Mesothelial cell of epicardium (in vitro differentiated cells): ENCODE measurements at places on chromosomes 7 and 10. TPM values are rescaled to one million over a fixed set of nuclear protein-coding genes. Genes with fewer than 3 reads are reported as not detected.
A peak's percentile ranks its signal among the peaks of the same experiment; 100 is the strongest.

- H3K27ac ChIP-seq = no peak overlapping the region
- H3K36me3 ChIP-seq = peaks cover 32% of the 10 kb centered on the region
- peaks cover 19% of the 10 kb centered on the region for H3K4me1 ChIP-seq
- H3K4me3 ChIP-seq = peak overlapping the region; percentile 74
- no peak for DNase-seq
Measured at GRCh38 chr7:728602-729001, 1.5 kb upstream of the PRKAR1B start.

CPVL gene
- 10.7 to 11.4 TPM (median 11.1 TPM) in 3 replicates for total RNA-seq

FBXL13 gene
- 3.6 to 4.7 TPM (median 3.8 TPM) in 3 replicates for total RNA-seq

- H3K27ac ChIP-seq = no peak overlapping the region
- H3K4me3 ChIP-seq = no peak overlapping the region
- no peak for DNase-seq
- no peaks in the 10 kb centered on the region for H3K27me3 ChIP-seq
- peaks cover 6% of the 10 kb centered on the region for H3K36me3 ChIP-seq
- H3K4me1 ChIP-seq = no peaks in the 10 kb centered on the region
Measured at GRCh38 chr7:158617737-158618128, 30.1 kb upstream of the PTPRN2 start.

- no peaks in the 10 kb centered on the region for H3K4me1 ChIP-seq
- DNase-seq = no peak
- no peak overlapping the region for H3K4me3 ChIP-seq
- H3K27ac ChIP-seq = no peak overlapping the region
Measured at GRCh38 chr7:156401617-156402016, 239.0 kb upstream of the RNF32 start.

FAM180A gene
- not detected in 3 replicates for total RNA-seq

DNA sequence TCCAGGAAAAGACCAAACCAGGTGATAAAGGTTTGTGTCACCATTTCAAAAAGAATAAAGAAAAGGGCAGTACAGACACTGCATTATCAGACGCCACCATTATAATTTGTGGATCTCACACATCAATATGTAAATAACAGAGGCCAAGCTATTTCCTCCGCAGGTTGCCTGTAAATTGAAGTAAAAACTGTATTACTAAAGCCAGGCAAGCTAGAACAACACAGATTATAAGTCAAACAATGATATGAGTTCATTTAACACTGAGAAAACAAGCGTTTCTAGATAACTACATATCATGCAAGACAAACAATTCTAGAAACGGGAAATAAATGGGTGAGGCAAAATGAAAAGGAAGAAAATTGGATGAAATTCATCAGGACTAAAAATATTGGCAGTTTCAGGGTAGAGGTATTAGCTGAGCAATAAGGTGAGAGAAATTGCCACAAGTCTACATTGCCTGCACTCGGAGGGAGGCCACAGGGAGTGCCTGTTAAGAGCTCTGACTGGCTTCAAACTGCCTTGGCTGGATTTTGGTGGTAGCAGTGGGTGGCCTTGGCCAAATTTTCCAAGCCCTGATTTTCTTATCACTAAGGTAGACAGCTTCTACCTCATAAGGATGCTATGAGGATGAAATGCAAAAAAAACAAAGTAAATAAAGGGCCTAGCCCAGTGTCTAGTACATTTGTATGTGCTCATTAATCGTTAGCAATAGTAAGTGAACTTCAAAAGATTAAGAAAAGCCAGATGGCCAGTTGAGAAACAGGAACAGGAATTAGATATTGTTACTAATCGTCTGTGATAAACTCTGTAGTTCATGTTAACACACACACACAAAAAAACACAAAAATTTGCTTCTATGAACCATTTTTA is 240.0 kb upstream of the NFE2L3 start:
- no peak overlapping the region for H3K4me3 ChIP-seq
- H3K4me1 ChIP-seq = peaks cover 19% of the 10 kb centered on the region
- no peak overlapping the region for H3K27ac ChIP-seq
- H3K36me3 ChIP-seq = no peaks in the 10 kb centered on the region

- no peak for DNase-seq
- no peaks in the 10 kb centered on the region for H3K27me3 ChIP-seq
- peaks cover 11% of the 10 kb centered on the region for H3K36me3 ChIP-seq
- H3K4me1 ChIP-seq = peaks cover 14% of the 10 kb centered on the region
- no peak overlapping the region for H3K4me3 ChIP-seq
Measured at GRCh38 chr7:823649-824048, 8.6 kb upstream of the SUN1 start.

DNA sequence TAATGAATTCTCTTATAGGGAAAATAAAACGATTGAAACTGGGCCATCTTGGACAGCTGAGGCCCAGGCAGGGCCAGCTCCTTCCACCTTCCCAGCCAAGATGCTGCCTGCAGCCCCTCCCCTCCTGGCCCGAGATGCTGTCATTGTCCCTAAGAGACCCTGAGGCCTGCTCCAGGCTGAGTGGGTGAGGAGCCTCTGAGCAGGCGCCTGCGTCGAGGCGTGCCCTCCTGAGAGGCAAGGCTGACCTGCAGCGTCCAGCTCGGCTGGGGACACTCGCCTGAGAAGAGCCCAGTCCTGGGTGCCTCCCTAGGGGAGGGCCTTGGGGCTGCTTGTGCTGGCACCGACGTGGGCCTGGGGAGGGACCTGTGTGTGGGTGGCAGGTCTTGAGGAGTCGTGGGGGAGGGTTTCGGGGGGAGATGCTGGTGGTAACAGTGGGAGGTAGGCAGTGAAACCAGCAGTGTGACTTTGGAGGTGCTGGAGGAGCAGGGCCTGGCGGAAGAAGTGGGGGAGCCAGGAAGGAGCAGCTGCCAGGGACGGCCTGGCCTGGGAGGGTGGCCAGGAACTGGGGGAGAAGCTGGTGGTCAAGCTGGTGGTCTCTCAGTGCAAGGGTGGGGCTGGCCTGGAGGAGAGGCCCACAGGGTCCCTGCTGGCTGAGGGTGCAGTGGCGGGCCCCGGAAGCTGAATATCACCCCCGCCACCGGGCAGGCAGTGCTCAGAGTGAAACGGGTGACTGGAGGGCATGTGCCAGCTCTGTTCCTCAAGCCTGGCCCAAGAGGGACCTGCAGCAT is 7.9 kb downstream of the GPR146 start:
- no peak for DNase-seq
- H3K27ac ChIP-seq = no peak overlapping the region
- H3K4me3 ChIP-seq = no peak overlapping the region
- no peaks in the 10 kb centered on the region for H3K36me3 ChIP-seq
- peaks cover 2% of the 10 kb centered on the region for H3K4me1 ChIP-seq

DNA sequence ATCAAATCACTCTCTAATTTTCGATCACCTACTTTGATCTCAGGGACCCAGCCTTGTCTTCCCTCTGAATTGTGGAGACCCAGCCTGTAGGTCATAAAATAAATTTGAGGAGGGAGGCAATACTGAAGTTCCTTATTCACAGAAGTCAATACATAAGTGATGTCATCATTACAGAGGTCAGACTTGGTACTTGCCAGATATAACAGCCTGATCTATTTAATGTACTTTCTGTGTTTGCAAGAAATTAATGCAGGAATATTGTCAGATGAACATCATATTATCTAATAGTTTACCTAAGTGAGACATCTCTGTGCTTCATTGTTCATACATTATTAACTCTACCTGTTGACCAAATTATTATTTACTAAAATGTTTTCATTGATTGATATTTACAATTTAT is 105.6 kb downstream of the GPAM start:
- H3K27me3 ChIP-seq = peaks cover 15% of the 10 kb centered on the region
- DNase-seq = no peak
- H3K4me1 ChIP-seq = peaks cover 14% of the 10 kb centered on the region
- H3K27ac ChIP-seq = no peak overlapping the region
- H3K4me3 ChIP-seq = no peak overlapping the region

LIPJ gene
- 0.18 to 0.47 TPM (median 0.22 TPM) in 3 replicates for total RNA-seq

DNA sequence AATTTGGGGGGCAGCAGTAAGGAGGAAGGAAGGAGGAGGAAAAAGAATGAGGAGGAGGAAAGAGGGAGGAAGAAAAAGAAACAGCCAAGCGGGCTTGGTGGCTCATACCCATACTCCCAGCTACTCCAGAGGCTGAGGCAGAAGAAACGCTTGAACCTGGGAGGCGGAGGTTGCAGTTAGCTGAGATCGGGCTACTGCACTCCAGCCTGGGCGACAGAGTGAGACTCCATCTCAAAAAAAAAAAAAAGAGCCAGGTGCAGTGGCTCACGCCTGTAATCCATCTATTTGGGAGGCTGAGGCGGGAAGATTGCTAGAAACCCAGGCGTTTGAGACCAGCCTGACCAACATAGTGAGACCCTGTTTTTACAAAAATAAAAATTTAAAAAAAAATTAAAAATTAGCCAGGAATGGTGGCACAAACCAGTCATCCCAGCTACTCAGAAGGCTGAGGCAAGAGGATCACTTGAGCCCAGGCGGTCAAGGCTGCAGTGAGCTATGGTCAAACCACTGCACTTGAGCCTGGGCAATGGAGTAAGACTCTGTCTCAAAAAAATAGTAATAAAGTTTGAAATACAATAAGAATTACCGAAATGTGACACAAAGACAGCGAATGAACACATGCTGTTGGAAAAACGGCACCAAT is 14.1 kb upstream of the CRCP start:
- no peaks in the 10 kb centered on the region for H3K36me3 ChIP-seq
- DNase-seq = no peak
- H3K4me1 ChIP-seq = peaks cover 8% of the 10 kb centered on the region
- peak overlapping the region; percentile 91 for H3K27ac ChIP-seq
- H3K4me3 ChIP-seq = peak overlapping the region; percentile 65

CCDC3 gene
- total RNA-seq = 5.2 to 5.7 TPM (median 5.4 TPM) in 3 replicates

DNA sequence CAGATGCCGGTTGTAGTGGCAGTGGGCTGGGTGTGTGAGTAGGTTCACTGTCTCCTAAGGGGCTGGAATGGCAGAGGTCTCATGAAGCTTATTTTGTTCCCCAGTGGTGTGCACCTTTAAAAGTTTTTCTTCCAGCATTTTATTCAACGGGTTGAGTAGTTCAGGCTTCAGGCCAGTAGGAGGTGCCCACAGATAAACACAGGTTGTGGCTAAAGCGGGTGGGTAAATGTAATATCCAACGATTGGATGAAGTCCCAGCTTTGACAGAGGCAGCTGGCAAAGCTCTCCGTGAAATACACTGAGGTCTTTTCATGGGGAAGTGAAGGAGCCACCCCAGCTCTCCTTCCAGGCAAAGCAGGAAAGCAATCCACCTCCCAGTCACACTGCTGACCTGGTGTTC is 339.8 kb upstream of the LRRTM3 start:
- no peak overlapping the region for H3K4me3 ChIP-seq
- DNase-seq = no peak
- H3K27ac ChIP-seq = no peak overlapping the region
- peaks cover 2% of the 10 kb centered on the region for H3K4me1 ChIP-seq
- peaks cover 28% of the 10 kb centered on the region for H3K27me3 ChIP-seq

UCMA gene
- total RNA-seq = not detected in 3 replicates

ACTR1A gene
- total RNA-seq = 91.5 to 93.6 TPM (median 91.7 TPM) in 3 replicates

OR2A12 gene
- not detected in 3 replicates for total RNA-seq

GRCh38 chr10:52437205-52437646 is 123.1 kb downstream of the DKK1 start:
- H3K4me3 ChIP-seq = no peak overlapping the region
- peaks cover 2% of the 10 kb centered on the region for H3K4me1 ChIP-seq
- no peaks in the 10 kb centered on the region for H3K36me3 ChIP-seq
- H3K27ac ChIP-seq = no peak overlapping the region
- DNase-seq = no peak

ADAM8 gene
- total RNA-seq = 14.3 to 16.9 TPM (median 16.9 TPM) in 3 replicates

HOXA4 gene
- 51.0 to 55.9 TPM (median 54.7 TPM) in 3 replicates for total RNA-seq

- no peaks in the 10 kb centered on the region for H3K36me3 ChIP-seq
- no peak overlapping the region for H3K27ac ChIP-seq
- no peak for DNase-seq
- peaks cover 8% of the 10 kb centered on the region for H3K4me1 ChIP-seq
- no peaks in the 10 kb centered on the region for H3K27me3 ChIP-seq
Measured at GRCh38 chr10:80659289-80659688, 121.6 kb downstream of the SH2D4B start.

DNA sequence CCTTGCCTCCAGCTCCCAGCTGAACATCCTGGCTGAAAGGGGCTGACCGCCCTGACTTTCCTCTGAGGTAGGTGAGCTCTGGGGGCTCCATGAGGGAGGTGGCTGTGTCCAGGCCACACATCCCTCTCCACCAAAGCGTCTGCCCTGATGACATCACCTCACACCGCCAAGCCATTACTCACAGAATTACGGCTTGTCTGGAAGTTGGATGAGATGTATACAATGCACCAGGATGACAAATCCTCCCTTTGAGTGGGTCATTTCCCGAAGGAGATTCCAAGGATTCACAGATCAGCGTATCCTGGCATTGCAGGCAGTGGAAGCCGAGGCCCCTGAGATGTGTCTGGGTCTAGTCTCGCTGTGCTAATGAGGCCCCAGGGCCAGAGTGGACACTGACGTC is 15.1 kb upstream of the RET start:
- H3K4me1 ChIP-seq = no peaks in the 10 kb centered on the region
- peaks cover 18% of the 10 kb centered on the region for H3K27me3 ChIP-seq
- no peak for DNase-seq

SAP25 gene
- total RNA-seq = 7.9 to 13.5 TPM (median 10.6 TPM) in 3 replicates

GRCh38 chr7:131829947-131830558 is 273.6 kb upstream of the PODXL start:
- H3K27ac ChIP-seq = peak overlapping the region; percentile 31
- H3K4me1 ChIP-seq = peaks cover 27% of the 10 kb centered on the region
- H3K27me3 ChIP-seq = peaks cover 55% of the 10 kb centered on the region
- peak overlapping the region; percentile 44 for H3K4me3 ChIP-seq
- DNase-seq = no peak
- no peaks in the 10 kb centered on the region for H3K36me3 ChIP-seq

GRCh38 chr7:76206633-76207032 is 4.9 kb downstream of the SRRM3 start:
- peaks cover 2% of the 10 kb centered on the region for H3K4me1 ChIP-seq
- H3K36me3 ChIP-seq = no peaks in the 10 kb centered on the region
- no peak overlapping the region for H3K4me3 ChIP-seq

DNA sequence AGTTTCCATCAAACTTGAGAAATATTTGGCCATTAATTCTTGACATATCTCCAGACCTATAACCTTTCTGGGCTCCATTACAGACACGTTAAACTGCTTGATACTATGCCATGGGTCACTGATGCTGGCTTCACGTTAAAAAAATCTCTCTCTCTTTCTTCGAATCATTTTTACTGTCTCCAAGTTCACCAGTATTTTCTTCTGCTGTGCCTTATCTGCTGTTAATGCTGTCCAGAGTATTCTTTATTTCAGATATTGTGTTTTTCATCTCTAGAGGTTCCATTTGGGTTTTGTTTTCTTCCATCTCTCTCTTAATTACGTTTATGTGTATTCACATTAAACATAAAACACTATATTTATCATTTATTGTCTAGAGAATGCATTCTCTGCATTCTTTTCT is 12.8 kb upstream of the PRPF18 start:
- H3K27ac ChIP-seq = no peak overlapping the region
- H3K4me3 ChIP-seq = no peak overlapping the region
- H3K27me3 ChIP-seq = peaks cover 56% of the 10 kb centered on the region
- H3K4me1 ChIP-seq = no peaks in the 10 kb centered on the region
